ENCODE measurements at places on chromosomes 2 and 18.

DNA sequence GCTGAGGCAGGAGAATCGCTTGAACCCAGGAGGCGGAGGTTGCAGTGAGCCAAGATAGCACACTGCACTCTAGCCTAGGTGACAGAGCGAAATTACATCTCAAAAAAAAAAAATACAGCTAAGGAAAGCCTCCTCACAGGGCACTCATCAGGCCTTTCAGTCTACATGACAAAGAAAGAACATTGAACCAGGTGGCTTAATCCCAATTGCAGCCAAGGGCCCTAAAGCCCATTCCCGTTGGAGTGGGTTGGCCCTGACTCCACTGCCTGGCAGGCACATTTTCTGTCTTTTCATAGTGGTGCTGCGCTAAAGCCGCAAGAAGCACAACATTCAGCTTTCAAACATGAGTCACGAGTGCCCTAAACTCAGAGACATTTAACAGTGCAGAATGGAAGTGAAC lies 372.5 kb downstream of the RNF144A start:
- no peak for DNase-seq

DNA sequence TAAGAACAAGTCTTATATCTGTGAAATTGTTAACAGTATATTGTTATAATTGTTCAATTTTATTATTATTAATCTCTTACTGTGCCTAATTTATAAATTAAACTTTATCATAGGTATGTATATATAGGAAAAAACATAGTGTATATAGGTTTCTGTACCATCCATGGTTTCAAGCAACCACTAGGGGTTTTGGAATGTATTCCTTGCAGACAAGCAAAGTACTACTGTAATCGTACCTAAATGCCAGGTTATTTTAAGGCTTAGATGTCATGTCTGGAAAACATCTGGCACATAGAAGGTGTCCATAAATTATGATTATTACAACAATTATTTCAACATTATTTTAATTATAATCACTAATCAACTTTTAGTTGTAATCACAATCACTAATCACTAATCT lies 8.4 kb downstream of the ITSN2 start:
- no peak for DNase-seq

DNA sequence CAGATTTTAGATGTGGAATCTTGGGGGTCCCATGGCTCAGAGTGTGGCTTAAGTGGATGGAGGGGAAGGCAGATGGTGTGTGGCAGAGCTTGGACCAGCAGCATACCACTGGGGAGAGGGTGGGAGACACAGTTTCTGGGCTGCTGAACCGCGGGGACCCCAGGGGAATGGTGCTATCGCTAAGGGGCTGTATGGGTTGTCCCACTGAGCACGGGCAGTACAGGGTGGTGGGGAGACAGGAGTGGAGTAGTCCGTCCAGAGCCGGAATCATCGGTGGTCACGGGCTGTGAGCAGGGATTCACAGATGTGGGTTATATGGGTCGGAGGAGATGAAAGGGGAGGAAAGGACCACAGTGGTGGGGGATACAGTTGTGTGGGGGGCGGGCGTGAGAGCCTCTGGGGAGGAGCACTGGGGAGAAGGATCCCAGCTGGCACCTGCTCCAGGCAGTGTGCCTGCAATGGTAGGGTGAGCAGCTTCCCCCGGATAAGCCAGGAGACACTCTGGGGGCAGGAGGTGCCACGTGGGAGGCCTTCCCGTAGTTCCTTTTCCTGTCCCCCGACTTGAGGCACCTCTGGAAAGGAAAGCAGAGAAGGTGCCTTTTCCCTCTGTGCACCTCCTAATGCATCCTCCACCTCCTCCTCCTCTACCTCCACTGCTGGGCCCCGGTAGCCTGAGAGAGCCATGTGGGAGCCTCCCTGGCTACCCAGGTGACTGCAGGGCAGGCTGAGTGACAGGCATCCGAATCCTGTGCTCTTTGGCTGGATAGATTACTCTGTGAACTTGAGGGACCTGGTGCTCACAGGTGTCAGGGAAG lies 24.9 kb downstream of the IGFBP5 start:
- no peak for DNase-seq

GRCh38 chr2:55051026-55051866 lies 995 bp upstream of the RTN4 start:
- DNase-seq, result no peak

DNA sequence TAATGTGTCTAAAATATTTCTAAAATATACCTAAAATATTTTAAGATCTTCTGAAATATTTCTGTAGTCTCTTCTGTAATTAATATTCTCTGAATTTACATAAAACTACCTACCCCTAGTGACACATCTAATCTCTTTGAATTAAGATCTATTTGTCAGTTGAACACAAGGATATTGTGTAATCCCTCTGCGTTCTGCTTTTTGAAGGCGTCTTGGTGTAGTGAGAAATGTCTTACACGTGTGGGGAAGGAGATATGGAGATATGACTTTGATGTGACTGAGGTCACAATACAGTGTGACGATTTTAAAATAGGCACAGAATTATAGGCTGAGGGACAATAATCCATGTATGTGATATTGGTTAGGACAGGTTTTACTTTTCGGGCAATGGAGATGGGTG lies 79.8 kb downstream of the DOK6 start:
- no peak for DNase-seq

GRCh38 chr2:136183097-136183496 lies 65.1 kb upstream of the CXCR4 start:
- no peak for DNase-seq

DNA sequence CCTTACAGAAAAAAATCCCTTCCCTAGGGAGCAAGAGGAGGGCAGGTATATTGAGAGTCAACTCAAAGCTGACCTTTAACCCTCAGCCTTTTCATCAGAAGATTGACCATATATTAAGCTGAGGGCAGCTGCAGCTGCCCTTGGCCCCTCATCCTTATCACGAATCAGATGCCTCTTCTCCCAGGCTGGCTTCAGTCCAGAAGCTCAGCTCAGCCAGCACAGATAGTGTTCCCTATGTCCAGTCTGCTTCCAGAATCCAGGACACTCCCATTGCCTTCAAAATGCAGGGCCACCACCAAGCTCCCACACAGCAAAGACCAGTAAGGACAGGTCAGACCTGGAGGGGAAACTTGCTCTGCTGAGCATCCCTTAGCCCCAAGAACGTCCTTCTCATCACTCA lies 146.1 kb downstream of the BCL11A start:
- no peak for DNase-seq

GRCh38 chr18:27609221-27609620 lies 424.1 kb upstream of the CHST9 start:
- no peak for DNase-seq

Data from stimulated activated CD4-positive, alpha-beta T cell treated with anti-CD3 and anti-CD28 coated beads, Interleukin-1b, Interleukin-23, amount 100 ng/mL, for 4 hours (primary cell).